GM23248 (cell line): ENCODE measurements at places on chromosomes 7 and 10.

GRCh38 chr7:157900011-157900410, 563.2 kb downstream of the DNAJB6 start:
- DNase-seq = no peak

- DNase-seq = peak; percentile 54
These were observed 475.6 kb upstream of the KLF6 start for GRCh38 chr10:4260483-4261124.

DNA sequence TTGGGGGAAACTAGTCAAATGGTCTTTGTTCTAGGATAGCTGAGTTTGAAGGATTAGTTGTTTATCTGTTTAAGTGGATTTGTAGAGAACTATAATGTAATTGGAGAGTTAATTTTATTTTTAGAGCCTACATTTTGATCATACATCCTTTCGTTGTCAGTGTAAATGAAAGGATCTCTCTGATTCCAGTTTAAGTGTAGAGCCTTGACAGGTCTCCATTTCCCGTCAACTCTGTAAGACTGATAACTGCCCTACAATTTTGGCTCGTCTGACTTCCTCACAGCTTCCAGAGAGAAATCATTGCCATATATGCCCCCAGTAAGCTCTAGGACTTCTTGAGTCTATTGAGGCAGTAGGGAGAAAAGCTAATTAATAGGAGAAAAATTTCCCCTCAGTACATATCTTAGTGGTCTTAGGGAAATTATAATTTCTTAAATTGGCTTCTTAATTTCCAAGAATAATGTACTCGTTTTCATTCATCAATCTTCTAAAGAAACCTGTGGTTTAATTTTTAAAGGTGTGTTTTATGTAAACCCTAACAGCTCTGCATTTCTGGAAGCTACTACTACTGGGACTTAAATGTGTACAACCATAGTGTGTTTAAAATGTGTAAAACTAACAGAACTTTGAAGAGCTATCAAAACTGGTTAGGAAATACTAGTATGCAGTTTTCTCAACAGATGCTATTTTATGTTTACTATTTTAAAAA, 3.8 kb downstream of the KMT2E start:
- DNase-seq = no peak

- DNase-seq = no peak
These were observed 36.7 kb upstream of the CRTAC1 start for GRCh38 chr10:98067165-98067564.

DNA sequence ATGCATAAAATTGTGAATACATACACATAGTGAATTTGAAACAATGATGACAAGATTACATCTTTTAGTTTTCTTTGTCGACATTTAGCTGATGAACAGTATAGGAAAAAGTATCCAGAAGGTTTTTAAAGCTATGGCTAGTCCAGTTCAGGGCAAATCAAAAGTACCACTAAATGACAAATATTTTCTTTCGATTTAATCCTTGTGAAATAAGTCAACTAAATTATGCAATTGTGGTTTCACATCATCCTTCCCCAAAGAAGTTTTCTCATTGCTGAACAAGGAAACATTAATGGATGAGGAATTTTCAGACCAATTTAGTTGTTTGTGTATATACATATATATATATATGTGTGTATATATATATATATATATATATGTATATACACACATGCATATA, 774.0 kb downstream of the DNAJB9 start:
- DNase-seq = peak; percentile 0

- DNase-seq = no peak
These were observed 2.3 kb downstream of the CABCOCO1 start for GRCh38 chr10:61664985-61665384.
